ENCODE measurements at places on chromosomes 12 and 14.

- no peak for DNase-seq
These were observed 425.0 kb downstream of the SNAPC1 start for GRCh38 chr14:62187265-62187664.

- no peak for DNase-seq
These were observed 59.2 kb downstream of the TMEM30B start for GRCh38 chr14:61221906-61222305.

- no peak for DNase-seq
These were observed 202.6 kb upstream of the LHX5 start for GRCh38 chr12:113674302-113674701.

GRCh38 chr14:85057221-85057620 lies 472.7 kb upstream of the FLRT2 start:
- DNase-seq: no peak

- DNase-seq: no peak
These were observed 8.3 kb downstream of the GALNT16 start for GRCh38 chr14:69268223-69268622.

All from stimulated activated CD4-positive, alpha-beta T cell treated with anti-CD3 and anti-CD28 coated beads, TNF-alpha, amount 100 ng/mL, for 24 hours (primary cell).